Aorta (tissue), 5 donors: ENCODE measurements at places on chromosomes 3 and 15.

GRCh38 chr3:54004335-54004734 is 112.7 kb upstream of the SELENOK start:
- H3K27ac ChIP-seq = no peak overlapping the region
- DNase-seq = no peak
- no peaks in the 10 kb centered on the region for H3K27me3 ChIP-seq
- no peaks in the 10 kb centered on the region for H3K4me1 ChIP-seq
- no peaks in the 10 kb centered on the region for H3K36me3 ChIP-seq

DNA sequence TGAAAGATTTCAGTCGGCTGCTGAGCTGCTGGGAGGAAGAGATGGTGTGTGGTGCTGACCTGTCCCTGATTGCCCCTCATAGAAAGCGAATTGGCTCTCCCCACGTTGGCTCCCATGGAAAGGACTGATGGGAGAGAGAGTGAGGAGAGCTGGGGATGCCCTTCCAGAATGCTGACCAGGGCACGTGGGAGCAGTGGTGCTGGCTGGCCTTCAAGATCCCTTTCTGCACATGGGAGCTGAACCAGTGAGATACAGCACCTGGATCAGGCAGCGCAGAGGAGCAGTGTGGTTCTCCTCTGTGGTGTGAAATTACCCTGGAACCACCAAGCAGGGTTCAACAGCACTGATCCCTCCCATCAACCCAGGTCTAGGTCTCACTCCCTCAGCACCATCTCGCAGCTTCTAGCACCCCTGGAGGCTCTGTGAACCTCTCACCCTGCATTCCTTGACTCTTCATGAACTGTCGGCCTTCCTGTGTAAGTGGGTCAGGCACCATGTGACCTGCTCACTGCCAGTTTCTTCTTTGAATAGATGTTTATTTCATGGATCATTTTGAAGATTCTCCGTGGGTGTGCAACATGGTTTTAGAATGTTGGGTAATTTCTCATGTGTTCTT is 55.7 kb downstream of the CACNA1D start:
- no peak overlapping the region for H3K27ac ChIP-seq
- no peak overlapping the region for H3K4me3 ChIP-seq
- H3K4me1 ChIP-seq = no peaks in the 10 kb centered on the region
- DNase-seq = no peak
- H3K27me3 ChIP-seq = no peaks in the 10 kb centered on the region
- H3K36me3 ChIP-seq = no peaks in the 10 kb centered on the region

GRCh38 chr3:171348121-171348520 is 112.1 kb downstream of the TNIK start:
- no peak for DNase-seq
- no peak overlapping the region for H3K27ac ChIP-seq
- H3K4me3 ChIP-seq = no peak overlapping the region
- H3K27me3 ChIP-seq = no peaks in the 10 kb centered on the region
- no peaks in the 10 kb centered on the region for H3K4me1 ChIP-seq
- H3K36me3 ChIP-seq = no peaks in the 10 kb centered on the region

DNA sequence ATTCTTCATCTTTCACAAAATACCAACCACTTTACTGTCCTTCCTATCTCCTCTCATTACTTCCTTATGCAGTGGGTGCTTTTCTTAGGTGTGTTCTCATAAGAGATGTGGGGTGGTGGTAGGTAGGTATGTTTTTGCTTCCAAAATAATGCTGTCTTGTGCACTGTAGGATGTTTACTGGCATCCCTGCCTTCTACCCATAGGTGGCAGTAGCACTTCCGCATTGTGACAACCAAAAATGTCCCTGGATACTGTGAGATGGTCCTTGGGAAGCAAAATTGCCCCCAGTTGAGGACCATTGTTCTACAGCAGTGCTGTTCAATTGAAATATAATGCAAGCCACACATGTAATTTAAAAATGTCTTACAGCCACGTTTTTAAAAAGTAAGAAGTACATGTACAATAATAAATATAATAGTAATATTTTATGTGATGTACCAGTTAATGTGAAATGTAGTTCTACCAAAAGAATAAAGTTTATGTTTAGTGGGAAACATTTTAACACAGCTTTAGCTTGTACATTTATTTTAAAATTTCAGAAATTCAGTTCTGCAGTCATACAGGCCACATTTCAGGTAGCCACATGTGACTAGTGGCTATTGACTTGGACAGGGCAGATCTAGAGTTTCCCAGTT is 75.2 kb downstream of the NEO1 start:
- no peaks in the 10 kb centered on the region for H3K4me1 ChIP-seq
- no peak overlapping the region for H3K4me3 ChIP-seq
- H3K27ac ChIP-seq = no peak overlapping the region
- H3K27me3 ChIP-seq = no peaks in the 10 kb centered on the region

GRCh38 chr3:125359700-125360099 is 15.4 kb downstream of the ZNF148 start:
- no peaks in the 10 kb centered on the region for H3K27me3 ChIP-seq
- H3K27ac ChIP-seq = no peak overlapping the region

DNA sequence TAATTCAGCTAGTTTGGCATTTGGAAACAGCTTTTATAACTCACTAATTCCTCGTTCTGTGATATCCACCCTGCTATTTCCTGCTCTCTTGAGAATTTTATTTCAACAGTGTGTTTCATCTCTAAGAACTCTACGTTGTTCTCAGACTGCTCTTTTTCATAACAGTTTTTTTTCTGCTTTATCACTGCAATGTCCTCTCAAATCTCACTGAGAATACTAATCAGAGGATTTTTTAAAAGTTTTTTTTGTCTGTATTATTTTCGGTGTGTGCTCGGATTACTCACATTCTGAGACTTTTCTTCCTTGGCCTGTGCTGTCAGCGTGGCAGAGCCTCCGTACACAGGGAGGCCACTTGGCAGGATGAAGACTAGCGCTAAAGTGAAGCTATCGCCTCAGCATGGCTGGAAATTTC is 59.4 kb upstream of the NEO1 start:
- no peaks in the 10 kb centered on the region for H3K36me3 ChIP-seq
- peak overlapping the region; percentile 64 for H3K27ac ChIP-seq
- no peak for DNase-seq
- no peak overlapping the region for H3K4me3 ChIP-seq
- peaks cover 2% of the 10 kb centered on the region for H3K4me1 ChIP-seq

GRCh38 chr3:107710851-107711250 is 188.1 kb downstream of the BBX start:
- H3K36me3 ChIP-seq = peaks cover 4% of the 10 kb centered on the region
- H3K27me3 ChIP-seq = no peaks in the 10 kb centered on the region
- no peak overlapping the region for H3K27ac ChIP-seq
- no peaks in the 10 kb centered on the region for H3K4me1 ChIP-seq
- no peak overlapping the region for H3K4me3 ChIP-seq
- no peak for DNase-seq

DNA sequence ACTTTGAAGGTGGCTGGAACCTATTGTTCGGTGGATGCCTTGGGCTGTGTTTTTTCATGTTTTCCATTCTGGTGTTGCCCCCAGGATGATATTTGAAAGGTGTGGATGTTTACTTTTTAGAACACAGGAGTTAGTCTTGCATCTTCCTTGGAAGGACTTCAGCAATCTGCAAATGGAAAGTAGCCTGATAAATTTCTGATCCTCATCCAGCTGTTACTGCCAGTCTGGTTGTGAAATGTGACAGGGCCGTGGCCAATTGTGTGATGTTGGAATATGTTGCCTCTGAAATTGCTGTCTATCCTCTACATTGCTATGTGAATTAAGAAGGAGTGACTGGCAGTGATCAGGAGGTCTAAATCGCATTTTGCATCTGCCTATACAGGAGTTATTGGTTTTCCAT is 382.5 kb upstream of the C2CD4B start:
- DNase-seq = no peak
- peaks cover 8% of the 10 kb centered on the region for H3K4me1 ChIP-seq
- no peaks in the 10 kb centered on the region for H3K36me3 ChIP-seq
- no peaks in the 10 kb centered on the region for H3K27me3 ChIP-seq
- peak overlapping the region; percentile 79 for H3K27ac ChIP-seq

DNA sequence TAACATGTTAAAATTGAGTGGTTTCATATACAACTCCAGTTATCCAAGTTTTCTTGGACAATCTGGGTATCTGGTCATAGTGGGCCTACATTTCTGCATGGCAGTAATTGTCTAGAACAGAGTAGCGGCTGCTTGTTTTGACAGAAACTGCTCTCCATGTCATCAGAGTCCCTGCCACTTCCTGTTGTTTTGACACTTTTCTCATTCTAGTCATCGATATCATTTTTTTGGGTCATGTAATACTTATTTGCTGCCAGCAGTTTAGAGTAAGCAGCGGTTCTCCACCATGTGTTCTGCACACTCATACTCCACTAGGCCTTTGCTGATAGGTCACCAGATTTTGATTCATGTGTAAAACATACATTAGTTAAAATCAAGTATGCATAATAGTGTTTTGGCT is 81.5 kb downstream of the SLC25A26 start:
- no peak overlapping the region for H3K27ac ChIP-seq
- H3K36me3 ChIP-seq = no peaks in the 10 kb centered on the region
- no peaks in the 10 kb centered on the region for H3K4me1 ChIP-seq
- H3K27me3 ChIP-seq = no peaks in the 10 kb centered on the region
- no peak for DNase-seq

DNA sequence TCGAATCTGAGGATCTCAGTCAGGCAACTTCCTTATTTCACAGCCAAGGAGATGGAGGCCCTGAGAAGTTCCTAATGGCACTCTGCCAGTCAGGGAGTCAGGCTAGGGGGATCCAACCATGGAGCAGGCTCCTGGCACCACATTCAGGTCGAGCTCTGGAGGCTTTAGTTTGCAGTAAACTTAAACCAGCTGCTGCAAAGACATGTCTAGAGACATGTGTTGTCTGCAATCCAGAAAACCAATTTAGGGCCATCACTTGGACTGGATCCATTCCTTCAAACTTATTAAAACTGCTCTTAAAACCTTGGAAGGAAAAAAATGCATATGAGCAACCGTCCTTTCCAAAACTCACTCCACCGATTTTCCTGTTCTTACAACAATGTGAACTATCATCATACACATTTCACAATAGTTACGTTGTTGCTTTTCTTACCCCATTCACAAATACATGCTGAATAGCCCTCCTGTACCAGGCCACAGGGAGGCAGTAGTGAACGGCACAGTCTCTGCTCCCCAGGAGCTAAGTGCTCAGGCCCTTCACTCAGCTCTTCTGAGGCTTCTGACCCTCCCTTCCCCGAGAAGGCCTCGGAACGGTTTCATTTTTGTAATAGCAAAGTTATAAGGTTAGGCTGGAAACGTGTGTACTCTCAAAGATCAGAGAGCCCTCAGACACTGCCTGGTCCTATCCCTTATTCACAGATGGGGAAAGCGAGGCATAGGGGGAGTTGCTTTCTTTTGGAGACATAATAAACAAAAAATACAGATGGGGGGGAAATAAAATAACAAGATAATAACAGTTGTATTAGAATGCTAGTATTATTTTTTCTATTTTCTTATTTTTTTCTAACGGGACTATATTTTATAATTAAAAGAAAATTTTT is 20.1 kb downstream of the RFT1 start:
- H3K4me3 ChIP-seq = no peak overlapping the region
- no peaks in the 10 kb centered on the region for H3K27me3 ChIP-seq
- H3K27ac ChIP-seq = no peak overlapping the region
- H3K4me1 ChIP-seq = no peaks in the 10 kb centered on the region

- H3K4me3 ChIP-seq = no peak overlapping the region
- no peaks in the 10 kb centered on the region for H3K36me3 ChIP-seq
- no peaks in the 10 kb centered on the region for H3K4me1 ChIP-seq
- H3K27ac ChIP-seq = no peak overlapping the region
Measured at GRCh38 chr3:18808429-18808828, 339.9 kb upstream of the KCNH8 start.

DNA sequence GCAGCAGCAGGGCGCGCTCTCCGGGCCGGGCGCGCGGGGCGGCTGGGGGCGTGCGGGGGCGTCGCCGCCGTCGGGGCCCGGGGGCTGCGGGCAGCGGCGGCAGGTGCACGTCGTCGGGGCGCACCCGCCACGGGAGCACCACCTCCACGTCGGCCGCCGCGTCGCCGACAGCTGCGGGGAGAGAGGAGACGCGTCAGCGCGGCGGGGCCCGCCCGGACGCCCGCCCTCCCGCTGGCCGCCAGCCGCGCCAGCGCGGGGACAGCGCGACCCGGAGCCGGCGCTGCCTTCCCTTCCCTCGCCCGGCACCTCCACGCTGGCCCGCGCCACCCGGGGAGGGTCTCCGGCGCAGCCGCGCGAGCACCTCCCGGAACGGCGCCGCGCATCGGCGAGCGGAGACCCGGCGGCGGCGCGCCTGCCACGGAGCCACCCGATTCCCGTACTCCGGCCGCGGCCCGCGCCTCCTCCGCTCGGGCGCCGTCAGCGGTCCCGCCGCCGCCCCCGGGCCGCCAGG is 481 bp downstream of the ADAMTS17 start:
- H3K4me1 ChIP-seq = no peaks in the 10 kb centered on the region
- no peak overlapping the region for H3K27ac ChIP-seq
- no peaks in the 10 kb centered on the region for H3K36me3 ChIP-seq
- DNase-seq = no peak
- H3K4me3 ChIP-seq = peak overlapping the region; percentile 76
- H3K27me3 ChIP-seq = no peaks in the 10 kb centered on the region

GRCh38 chr3:99970198-99970597 is 144.1 kb downstream of the FILIP1L start:
- H3K27me3 ChIP-seq = no peaks in the 10 kb centered on the region
- no peak for DNase-seq
- peaks cover 4% of the 10 kb centered on the region for H3K4me1 ChIP-seq
- no peak overlapping the region for H3K4me3 ChIP-seq
- H3K27ac ChIP-seq = no peak overlapping the region
- no peaks in the 10 kb centered on the region for H3K36me3 ChIP-seq

DNA sequence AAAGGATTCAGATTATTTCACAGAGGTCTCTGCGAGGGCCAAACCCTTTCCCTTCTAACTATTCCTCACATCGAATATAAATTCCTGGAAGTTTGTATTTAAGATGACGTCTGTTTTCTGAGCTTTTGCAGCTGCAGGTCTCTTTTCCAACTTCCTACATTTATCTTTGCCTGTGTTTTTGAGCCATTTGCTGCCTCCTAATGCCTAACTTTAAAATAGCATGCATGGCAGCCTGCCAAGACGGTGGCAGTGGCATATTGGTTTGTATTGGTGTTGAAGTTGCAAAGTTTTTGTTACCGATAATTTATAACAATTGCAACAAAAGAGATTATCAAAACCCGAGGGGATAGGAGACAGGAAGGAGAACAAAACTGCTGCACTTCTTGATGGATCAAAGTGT is 187.1 kb upstream of the DNAJC19 start:
- no peak overlapping the region for H3K27ac ChIP-seq
- H3K4me3 ChIP-seq = no peak overlapping the region
- peak; percentile 84 for DNase-seq
- H3K4me1 ChIP-seq = no peaks in the 10 kb centered on the region
- no peaks in the 10 kb centered on the region for H3K27me3 ChIP-seq

GRCh38 chr3:27978440-27978839 is 256.3 kb upstream of the EOMES start:
- H3K4me3 ChIP-seq = no peak overlapping the region
- no peaks in the 10 kb centered on the region for H3K36me3 ChIP-seq
- DNase-seq = no peak
- no peaks in the 10 kb centered on the region for H3K4me1 ChIP-seq
- no peaks in the 10 kb centered on the region for H3K27me3 ChIP-seq
- H3K27ac ChIP-seq = no peak overlapping the region

GRCh38 chr3:102258666-102259227 is 176.1 kb upstream of the ZPLD1 start:
- no peaks in the 10 kb centered on the region for H3K36me3 ChIP-seq
- no peaks in the 10 kb centered on the region for H3K27me3 ChIP-seq
- no peak for DNase-seq
